ENCODE measurements at places on chromosomes 11 and 22.

GRCh38 chr11:104522650-104523049 is 358.7 kb upstream of the PDGFD start:
- no peak for DNase-seq

DNA sequence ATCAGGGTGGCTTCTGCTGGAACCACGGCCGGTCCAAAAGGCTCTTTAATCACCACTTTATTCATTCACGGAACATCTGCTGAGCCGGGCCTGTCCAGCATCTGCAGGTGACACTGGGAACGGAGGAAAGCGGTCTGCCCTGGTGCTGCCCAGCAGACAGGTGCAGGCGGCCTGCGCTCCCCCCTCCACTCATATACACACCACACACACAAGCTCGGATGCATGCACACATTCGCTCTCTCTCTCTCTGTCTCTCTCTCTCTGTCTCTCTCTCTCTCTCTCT is 736.9 kb downstream of the BRD1 start:
- DNase-seq, result no peak

- no peak for DNase-seq
Observed at GRCh38 chr22:49701380-49702067, 126.1 kb downstream of the BRD1 start.

- no peak for DNase-seq
Observed at GRCh38 chr11:122656073-122656630, 630 bp downstream of the UBASH3B start.

GRCh38 chr11:117883063-117883462 is 6.6 kb upstream of the FXYD6 start:
- no peak for DNase-seq

Data from fibroblast of skin of left quadriceps (primary cell).